M059J (cell line): ENCODE measurements at places on chromosomes 3 and 15.

GRCh38 chr3:183254487-183255347 is 1.7 kb downstream of the B3GNT5 start:
- DNase-seq, result no peak

GRCh38 chr15:35167675-35168074 is 82.6 kb upstream of the NANOGP8 start:
- no peak for DNase-seq

GRCh38 chr3:66472313-66473134 is 28.3 kb downstream of the LRIG1 start:
- peak; percentile 71 for DNase-seq

DNA sequence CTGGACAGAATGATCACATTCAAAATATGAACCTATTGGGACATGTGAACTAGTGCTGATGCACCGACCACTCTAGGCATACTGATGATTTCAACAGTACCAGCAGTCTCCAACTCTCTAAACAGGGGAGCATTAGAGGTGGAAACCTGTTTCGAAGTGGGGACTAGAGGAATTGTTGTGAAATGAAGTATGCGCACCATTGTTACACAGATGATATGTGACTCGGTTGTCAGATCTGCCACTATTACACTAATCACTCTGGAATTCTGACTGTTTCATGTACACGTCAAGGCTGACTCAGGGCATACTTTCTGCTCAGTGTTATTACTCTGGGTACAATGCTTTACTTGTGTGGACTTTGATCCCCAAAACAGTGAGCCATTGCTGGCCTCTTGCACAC is 198.2 kb upstream of the UBE2E2 start:
- DNase-seq, result peak; percentile 67

DNA sequence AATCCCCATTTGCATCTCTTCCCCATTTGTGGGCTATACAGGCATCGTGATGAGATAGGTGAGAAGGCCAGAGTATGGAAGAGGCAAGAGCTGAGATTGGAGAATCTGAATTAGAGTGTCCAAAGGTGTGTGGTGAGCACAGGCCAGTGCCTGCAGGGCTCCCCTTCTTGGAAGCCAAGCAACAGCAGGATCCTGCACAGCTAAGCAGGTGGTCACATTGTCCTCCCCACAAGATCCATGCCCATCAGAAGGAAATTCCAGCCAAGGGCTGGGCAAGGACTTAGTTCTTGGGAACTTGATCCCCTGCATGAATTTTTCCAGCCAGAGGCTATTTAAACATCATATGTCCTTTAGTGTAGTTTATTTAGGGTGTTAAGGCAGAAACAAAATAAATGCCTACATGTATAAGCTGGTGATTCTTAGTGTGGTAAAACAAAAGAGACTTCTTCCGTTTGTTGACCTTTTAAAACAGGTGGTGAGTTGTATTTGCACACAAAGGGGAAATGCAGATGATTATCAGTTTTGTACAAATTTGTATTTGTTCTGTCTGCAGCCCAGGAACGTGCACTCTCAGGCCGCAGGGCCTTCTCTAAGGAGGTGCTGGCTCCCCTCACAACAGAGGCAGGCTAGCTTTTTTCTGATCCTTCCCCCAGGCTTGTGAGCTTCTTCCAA is 110.2 kb downstream of the PLCL2 start:
- DNase-seq, result no peak

DNA sequence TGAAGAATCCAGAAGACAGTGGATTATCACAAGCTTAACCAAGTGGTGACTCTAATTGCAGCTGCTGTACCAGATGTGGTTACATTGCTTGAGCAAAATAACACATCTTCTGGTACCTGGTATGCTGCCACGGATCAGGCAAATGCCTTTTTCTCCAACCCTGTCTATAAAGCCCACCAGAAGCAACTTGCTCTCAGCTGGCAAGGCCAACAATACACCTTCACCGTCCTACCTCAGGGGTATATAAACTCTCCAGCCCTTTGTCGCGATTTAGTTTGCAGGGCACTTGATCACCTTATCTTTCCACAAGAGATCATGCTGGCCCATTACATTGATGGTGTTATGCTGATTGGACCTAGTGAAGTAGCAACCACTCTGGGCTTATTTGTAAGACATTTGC is 52.6 kb downstream of the PAQR5 start:
- no peak for DNase-seq

DNA sequence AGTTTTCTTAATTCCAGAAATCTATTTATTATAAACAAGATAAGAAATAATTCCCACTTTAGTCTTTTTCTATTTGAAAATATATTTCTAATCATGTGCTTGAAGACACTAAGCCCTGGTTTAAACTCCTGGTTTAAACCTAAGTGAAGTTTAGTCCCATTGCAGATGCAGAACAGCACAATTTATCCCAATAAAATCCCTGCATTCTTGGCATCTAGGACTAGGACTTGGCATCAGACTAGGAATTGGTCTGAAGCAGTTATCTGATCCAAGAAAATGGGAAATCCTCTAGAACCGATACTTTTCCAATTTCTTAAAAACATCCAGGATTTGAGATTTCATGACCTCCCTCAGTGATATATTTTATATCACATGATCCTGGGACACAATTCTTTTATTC is 168.8 kb upstream of the VEPH1 start:
- no peak for DNase-seq

GRCh38 chr3:184399410-184399809 is 19.6 kb downstream of the CHRD start:
- peak; percentile 84 for DNase-seq

- no peak for DNase-seq
Observed at GRCh38 chr3:141965471-141965870, 89.0 kb downstream of the ATP1B3 start.

- DNase-seq, result no peak
Observed at GRCh38 chr3:141524988-141525387, 38.2 kb downstream of the RASA2 start.

GRCh38 chr15:65723876-65724275 is 68.2 kb downstream of the DENND4A start:
- no peak for DNase-seq

GRCh38 chr3:172239218-172239790 is 199.9 kb downstream of the FNDC3B start:
- DNase-seq, result no peak

DNA sequence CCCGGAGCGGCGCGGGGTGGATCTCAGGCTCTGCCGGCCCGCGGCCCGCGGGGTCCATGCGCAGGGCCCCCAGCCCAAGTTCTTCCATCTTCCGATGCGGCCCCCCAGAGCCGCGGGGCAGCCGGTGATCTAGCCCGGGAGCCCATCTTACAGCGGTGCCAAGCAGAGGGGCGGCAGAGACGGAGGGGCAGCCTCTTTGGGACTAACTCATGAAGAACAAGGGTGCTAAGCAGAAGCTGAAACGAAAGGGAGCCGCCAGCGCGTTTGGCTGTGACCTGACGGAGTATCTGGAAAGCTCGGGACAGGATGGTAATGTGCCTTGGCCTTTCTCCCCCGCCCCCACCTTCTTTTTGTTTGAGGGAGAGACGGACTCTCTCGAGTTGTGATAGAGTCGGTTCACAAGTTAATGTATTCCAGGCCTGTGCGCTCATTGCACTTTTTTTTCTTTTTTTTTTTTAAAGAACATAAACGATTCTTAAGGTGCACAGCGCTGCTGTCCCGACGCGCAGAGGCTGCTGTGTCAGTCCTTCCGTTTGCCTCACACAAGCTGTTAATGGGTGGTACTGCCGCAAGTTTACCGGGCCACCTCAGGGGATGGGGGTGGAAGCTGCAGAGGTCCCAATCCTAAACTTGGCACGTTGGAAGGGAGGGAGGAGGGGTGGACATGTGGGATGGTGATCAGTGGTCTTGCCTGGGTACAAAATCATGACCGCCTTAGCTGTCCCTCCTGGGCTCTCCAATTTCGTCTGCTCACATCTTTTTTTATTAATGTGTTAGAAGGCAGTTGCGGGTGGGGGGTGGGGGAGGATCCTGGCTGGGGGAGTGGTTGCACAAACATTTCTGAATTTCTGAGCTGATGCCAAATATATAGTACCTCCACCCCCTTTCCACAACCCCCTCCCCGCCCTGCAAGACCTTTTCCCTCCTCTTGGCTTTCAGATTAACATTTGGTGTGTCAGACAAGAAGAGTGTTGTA is 801 bp downstream of the ARHGAP31 start:
- peak; percentile 62 for DNase-seq

DNA sequence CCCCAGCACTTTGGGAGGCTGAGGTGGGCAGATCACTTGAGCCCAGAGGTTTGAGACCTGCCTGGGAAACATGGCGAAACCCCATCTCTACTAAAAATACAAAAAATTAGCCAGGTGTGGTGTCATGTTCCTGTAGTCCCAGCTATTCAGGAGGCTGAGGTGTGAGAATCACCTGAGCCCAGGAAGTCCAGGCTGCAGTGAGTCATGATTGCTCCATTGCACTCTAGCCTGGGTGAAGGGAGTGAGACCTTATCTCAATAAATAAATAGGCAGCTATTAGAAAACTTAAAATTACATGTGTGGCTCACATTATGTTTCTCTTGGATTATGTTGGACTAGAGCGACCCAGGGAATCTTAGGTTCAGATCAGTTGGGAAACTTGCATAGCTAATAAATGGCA is 69.7 kb downstream of the RPLP1 start:
- no peak for DNase-seq

DNA sequence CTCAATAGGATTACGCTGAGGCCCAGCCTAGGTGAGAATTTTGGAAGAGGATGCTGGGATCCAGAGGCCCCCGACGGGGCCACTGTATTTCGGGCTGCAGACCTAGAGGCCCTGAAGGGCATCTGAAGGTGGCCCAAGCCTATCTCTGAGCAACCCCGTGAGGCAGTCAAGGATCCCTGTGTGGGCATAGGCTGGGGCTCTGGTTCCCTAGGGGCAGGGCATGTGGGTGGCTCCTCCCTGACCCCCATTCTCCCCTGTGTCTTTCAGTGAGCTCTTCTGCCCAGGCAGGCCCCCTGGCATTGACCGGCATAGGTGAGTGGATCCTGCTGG is 216.0 kb downstream of the SNRPN start:
- DNase-seq, result no peak

DNA sequence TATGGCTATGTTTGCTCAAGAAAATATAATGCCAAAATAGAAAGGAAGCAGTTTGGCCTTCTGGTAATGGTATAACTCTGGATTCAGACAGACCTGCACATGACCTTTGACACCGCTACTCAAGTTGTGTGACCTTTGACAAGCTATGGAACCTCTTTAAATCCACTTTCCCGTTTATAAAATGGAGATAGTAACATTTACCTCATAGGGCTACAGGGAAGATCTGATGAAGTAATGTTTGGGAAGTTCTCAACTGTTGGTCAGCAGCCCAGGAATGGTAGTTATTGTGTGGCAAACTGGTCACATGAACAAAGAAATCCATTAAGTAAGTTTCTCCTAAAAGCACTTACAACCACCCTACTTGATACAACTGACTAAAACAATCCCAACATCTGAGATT is 95.1 kb upstream of the PHLDB2 start:
- DNase-seq, result peak; percentile 58

- DNase-seq, result peak; percentile 6
Observed at GRCh38 chr3:190855151-190855550, 7.3 kb downstream of the GMNC start.
